ENCODE measurements at places on chromosomes 3 and 15.

- no peak for DNase-seq
These were observed 58.8 kb upstream of the MYZAP start for GRCh38 chr15:57532731-57533447.

DNA sequence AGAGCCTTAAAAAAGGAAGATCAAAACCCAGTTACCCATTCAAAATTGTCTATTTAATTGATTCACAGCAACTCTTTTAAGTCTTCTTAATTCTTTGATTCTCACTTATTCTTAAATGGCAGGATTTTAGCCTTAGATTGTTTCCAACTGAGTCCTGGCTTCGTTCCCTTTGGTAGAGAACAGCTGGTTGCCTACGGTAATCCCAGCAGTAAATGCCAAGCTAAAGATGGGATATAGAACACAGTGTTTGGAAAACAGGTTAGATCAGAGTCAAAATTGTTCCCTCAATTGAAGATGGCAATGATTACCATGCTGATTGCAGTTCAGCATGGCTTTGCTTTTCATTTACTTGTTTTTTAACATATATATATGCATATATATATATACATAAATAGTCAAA lies 300.9 kb downstream of the PYDC2 start:
- no peak for DNase-seq

DNA sequence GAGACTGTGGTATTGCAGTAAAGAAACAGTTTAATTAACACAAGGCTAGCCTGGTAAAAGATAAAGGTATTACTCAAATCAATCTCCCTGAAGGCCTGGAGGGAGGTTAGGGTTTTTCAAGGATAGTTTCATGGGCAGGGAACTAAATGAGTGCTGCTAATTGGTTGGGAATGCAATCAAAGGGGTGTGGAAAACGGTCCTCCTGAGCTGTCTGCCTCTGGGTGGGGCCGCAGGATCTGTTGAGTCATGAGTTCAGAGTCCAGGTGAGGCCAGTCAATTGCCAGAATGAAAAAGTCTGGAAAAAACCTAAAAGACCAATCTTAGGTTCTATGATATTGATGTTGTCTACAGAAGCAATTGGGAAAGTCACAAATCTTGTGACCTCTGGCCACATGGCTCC lies 293.2 kb downstream of the MCTP2 start:
- no peak for DNase-seq

- no peak for DNase-seq
These were observed 77.7 kb downstream of the CEMIP start for GRCh38 chr15:80856809-80857377.

- DNase-seq, result no peak
These were observed 29.6 kb upstream of the RPL32 start for GRCh38 chr3:12870942-12871341.

- DNase-seq, result no peak
These were observed 158.4 kb downstream of the FHIT start for GRCh38 chr3:61092870-61093269.

- DNase-seq, result no peak
These were observed 40.5 kb downstream of the FILIP1L start for GRCh38 chr3:100073714-100074307.

DNA sequence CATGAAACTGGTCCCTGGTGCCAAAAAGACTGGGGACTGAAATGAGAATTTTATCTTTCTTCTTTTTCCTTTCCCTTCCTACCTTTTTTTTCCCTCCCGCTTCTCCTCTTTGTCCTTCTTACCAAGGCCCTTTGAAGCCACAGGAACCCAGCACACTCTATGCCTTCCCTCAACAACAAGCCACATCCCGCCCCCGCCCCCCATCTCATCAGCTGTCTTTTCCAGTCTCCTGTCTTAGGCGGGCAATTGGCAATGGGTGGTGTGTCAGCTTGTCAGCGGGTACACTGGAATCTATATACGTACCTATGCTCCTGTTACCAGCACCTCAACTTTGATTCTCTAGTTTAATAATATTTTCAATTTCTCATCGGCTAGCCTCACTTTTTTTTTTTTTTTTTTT lies 56.3 kb upstream of the CHD2 start:
- DNase-seq, result no peak

DNA sequence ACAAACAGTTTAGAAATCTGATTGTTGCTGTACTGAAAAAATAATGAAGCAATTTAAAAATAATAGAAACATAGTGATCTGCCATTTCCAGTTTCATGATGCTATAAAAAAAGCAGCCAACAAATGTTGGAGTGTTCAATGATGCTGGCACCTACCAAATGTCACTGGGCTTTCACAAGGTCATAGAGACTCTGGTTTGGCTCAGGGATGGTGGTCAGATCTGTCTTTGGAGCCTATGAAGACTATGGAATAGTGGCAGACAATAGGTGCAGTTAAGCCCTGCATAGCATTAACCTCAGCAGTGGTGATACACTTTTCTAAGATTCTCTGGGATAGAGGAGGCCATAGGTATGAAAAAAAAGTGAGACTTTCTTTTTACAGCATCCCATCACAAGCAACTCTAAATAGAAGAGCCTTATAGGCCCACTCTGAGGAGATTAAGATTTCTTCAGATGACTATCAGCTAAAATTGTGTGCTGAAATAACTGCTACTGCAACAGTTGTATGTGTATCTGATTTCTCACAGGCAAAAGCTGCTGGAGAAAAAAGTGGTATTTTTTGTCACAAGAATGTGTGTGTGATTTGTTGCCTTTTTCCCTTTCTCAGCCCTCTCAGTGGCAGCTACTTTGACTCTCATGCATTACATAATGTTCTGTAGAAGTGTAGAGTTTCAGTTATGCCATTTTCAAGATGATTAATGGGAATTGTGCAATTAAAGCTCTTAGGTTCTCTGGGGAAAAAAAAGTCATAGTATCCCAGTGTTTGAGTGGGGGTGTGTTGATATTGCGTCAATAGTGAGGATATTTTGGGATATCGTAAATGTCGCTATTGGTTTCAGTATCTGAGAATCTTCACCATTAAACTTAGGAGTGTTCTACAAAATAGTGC lies 137.4 kb downstream of the MBNL1 start:
- no peak for DNase-seq

GRCh38 chr3:73448761-73449301 lies 175.9 kb downstream of the PDZRN3 start:
- no peak for DNase-seq

DNA sequence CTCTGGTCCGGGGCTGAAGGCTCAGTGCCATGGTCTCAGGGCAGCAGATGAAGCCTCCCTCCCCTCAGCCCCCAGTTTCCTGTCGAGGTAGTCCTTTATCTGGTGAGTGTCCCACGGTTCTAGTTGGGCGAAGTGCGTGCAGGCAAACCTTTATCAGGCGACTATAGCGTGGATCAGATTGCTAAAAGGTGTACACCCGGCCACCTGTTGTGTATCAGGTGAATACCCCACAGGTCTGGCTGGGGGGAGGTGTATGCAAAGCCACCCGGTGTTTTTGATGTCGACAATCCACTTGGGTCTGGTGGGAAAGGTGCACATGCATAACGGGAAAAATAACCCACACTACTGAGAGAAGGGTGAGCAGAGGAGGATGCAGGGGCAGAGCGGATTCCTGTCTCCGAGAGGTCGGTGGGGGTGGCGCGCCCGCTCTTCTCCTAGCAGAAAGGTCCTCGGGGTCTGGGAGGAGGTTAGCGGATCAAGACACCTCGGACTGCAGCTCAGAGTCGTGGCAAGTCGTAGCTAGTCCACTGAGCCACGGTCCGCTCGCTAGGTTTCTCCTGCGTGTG lies 507 bp downstream of the SLC12A6 start:
- no peak for DNase-seq

DNA sequence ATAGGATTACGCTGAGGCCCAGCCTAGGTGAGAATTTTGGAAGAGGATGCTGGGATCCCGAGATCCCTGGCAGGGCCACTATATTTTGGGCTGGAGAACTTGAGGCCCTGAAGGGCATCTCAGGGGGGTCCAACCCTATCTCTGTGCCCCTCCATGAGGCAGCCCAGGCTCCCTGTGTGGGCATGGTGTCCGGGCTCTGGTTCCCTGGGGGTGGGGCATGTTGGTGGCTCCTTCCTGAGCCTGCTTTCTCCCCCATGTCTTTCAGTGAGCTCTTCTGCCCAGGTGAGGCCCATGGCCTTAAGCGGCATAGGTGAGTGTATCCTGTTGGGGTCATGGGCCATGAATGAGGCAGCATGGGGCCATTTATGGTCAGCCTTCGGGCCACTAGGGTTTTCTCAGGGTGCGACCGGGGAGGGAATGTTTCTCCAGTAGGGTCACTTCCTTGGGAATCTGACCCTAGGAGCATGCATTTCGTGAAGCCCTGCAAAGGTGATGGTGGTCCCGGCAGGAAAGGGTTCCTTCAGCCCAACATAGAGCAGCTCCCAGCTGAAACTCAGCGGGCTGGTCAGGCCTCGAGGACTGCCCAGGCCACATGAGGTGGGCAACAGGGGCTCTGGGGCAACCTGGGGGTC lies 191.3 kb downstream of the UBE3A start:
- DNase-seq, result no peak

- DNase-seq, result no peak
These were observed 24.0 kb downstream of the STX19 start for GRCh38 chr3:94004301-94004910.

GRCh38 chr15:85755471-85755870 lies 39.3 kb downstream of the KLHL25 start:
- DNase-seq, result no peak

DNA sequence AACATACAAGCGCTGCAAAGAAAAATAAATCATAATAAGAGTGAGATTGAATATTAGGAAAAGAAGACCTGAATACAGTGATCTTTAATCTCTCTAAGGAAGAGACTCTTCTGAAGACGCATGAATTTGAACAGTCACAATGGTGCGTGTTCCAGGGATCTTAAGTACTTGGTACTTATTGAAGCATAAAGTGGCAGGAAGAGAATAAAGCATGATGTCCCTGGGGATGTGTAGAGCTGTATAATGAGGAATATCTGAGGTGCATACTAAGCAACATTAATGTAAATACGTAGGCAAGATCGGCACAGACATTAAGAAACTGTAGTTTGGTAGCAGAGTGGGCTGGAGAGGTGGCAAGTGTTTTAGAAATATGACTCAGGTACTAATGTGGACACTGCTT lies 246.2 kb upstream of the MCTP2 start:
- DNase-seq, result no peak

GRCh38 chr3:62632510-62633294 lies 242.5 kb downstream of the CADPS start:
- DNase-seq, result no peak

DNA sequence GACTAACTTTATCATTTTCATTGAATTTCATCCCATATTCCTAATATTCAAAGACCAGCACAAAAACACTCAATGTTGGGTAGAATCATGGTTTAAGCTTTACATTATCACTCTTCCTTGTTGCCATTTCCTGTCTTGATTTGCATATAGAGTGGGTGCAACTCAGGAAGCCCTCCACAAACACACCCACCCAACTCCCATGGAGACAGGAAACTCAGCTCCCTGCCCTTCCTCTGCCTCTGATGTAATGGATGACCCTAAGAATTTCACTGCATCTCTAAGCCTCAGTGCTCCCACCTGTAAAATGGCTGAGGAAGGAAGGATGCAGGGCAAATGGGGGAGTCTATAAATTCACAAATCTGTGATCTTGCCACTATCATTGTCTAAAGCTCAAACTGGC lies 98.1 kb upstream of the BFSP2 start:
- DNase-seq, result no peak

DNA sequence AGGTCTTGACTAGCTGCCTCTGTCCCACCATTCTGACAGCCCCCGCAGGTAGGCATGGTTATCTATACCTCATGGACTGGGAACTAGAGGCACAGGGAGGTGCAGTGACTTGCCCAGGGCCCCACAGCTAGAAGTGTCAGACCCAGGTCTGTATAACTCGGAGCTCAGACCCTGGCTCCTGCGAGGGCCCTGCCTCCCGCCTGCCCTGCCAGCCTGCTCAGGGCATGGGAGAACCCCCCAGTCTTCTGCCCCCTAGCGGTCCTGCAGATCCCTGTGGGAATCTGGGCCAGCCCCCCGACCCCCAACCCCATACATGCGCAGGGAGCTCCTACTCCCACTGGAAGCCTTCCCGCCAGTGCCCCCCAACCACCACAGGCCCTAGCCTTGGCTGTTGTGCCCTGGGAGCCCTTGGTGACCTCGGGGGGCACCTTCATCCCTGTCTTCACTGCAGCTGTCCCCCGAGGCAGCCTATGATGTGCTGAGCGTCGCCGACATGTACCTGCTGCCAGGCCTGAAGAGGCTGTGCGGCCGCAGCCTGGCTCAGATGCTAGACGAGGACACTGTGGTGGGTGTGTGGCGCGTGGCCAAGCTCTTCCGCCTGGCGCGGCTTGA lies 6.9 kb downstream of the ABTB1 start:
- no peak for DNase-seq

DNA sequence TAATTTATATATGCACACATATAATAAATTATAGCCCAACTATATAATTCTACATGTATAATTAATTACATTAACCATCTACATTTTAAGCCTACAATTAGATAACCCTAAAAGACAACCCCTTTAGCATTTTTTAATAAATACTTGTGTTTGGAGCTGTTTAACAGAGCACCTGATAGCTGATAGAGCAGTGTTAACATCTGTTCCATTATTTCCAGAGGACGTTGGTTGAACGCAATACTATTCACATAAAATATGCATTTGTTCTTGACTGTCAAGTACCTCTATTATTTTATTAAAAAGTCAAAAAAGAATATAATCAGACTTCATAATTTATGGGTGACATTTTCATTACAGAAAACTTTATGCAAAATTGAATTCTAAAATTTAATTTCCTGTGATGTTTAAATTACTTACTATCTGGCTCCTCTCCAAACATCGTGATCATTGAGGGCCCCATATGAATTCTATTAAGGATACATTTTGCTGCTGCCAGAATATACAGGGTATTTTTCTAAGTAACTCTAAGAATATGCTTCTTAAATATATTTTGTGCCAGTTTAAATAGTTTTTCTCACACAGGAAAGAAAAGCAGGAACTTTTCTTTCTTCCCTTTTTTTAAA lies 234.3 kb downstream of the SHOX2 start:
- no peak for DNase-seq

DNA sequence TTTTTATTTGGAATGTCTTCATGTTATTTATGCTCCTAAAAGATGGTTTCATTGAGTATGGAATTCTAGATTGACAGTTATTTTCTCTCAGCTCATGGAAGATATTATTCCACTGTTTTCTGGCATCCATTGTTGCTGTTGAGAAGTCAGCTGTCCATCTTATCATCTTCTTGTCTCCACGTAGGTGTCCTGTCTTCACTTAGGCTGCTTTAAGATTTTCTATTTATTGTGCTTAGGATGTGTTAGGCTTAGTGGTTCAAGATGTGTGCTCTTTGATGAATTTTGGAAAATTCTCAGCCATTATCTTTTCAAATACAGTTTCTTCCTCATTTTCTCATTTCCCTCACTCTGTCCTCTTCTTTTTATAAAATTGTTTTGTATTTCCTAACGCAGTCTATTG lies 52.0 kb downstream of the SNRK start:
- DNase-seq, result no peak

GRCh38 chr15:56208185-56208584 lies 35.5 kb downstream of the RFX7 start:
- DNase-seq, result no peak

DNA sequence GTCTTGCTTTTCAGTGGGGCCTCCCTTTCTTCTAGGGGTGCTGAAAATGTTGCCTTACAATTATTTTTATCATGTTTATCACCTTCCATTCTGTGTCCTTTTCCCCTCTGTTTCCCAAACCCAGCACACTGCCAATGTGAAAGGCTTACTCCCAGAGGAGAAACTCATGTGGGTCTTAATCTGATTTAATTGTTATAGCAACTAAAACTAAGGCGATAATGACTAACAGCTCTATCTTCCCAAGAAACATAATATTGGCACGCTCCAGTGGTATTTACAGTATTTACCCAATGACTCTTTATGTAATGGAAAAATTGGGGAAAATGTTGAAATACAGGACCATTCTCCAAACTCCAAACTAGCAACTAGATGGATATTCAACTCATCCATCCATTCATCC lies 58.4 kb downstream of the MESD start:
- no peak for DNase-seq
